ENCODE measurements at places on chromosomes 7 and 10.

DNA sequence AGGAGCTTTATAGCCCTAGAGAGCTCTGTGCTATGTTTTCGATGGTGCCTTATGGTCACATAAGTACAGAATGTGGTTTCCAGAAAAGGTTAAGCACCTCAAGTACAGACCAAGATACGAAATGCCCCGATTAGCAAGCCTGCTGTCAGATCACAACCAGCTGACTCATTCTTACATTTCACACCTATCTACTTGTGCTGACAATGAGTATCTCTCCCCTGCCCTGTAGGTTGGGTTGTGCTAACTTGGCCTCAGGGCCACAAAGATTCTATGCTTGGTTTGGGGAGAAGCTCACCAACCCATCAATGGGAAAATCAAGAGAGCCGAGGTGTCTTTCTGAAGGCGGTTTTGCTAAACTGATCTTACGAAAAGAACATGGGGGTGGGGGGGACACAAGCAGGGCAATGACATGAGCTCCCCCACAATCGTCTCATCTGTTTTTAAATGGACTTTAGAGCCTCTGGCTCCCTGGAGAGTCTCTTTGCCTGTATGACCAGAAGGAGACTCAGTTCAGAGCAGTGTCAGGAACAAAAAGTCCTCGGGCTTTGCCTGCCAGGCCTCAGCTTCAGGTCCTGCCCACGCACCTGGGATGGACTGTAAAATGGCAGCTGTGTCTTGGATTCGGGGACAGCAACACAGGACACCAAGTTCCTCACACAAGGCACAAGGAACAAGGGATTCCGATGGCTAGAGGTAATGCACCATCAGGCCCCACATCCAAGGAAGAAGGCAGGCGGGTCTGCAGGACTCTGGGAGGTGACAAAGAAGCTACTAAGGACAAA, 55.1 kb downstream of the FAM53B start:
- no peak for DNase-seq

- DNase-seq = no peak
Observed at GRCh38 chr10:71216363-71216695, 4.0 kb downstream of the UNC5B start.

DNA sequence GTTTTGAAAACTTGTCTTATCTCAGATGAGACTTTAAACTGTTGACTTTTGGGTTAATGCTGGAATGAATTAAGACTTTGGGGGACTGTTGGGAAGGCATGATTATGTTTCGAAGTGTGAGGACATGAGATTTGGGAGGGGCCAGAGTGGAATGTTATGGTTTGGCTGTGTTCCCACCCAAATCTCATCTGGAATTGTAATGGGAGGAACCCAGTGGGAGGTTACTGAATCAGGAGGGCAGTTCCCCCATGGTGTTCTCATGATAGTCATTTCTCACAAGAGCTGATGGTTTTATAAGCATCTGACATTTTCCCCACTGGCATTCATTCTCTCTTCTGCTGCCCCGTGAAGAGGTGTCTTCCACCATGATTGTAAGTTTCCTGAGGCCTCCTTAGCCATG, 13.8 kb upstream of the POT1 start:
- DNase-seq = peak; percentile 15

DNA sequence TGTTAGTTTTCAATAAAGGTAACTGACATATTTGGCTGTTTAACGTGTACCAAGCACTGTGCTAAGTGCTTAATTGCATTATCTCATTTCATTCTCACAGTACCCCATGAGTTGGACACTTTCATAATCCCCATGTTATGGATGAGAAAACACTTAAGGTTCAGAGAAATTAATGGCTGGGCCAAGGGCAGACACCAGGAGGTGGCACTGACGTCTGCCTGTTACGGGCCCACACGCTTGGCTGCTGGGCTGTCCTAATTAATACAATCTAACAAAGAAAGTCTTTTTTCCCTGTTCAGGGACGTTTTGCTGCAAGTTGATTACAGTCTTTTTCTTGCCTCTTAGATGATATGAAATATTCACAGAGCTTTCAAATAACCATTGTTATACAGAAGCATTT, 16.1 kb downstream of the DYDC2 start:
- no peak for DNase-seq

DNA sequence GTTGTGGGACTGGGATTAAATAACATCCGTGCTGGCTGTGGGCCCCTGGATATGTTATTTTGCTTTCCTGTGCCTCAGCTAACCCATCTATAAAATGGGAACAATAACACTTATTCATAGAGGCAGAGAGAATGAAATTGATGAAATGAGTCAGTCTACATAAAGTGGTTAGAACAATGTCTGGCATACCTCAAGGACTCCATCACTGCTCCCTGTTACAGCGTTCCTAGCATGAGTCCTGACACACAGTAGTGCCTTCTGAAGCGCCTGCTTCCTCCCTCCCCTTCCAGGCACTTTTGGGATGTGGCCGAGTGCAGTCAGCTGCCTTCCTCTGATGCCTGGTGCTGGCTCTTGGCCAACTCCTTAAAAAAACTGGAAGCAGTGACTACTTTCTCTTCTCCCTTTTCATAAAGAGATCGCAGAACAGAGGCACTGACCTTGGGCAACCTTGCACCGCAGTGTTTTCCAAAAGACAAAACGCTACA, 108.4 kb upstream of the ZMIZ1 start:
- DNase-seq = peak; percentile 91

GRCh38 chr7:31695859-31696614, 9.0 kb downstream of the PPP1R17 start:
- no peak for DNase-seq

DNA sequence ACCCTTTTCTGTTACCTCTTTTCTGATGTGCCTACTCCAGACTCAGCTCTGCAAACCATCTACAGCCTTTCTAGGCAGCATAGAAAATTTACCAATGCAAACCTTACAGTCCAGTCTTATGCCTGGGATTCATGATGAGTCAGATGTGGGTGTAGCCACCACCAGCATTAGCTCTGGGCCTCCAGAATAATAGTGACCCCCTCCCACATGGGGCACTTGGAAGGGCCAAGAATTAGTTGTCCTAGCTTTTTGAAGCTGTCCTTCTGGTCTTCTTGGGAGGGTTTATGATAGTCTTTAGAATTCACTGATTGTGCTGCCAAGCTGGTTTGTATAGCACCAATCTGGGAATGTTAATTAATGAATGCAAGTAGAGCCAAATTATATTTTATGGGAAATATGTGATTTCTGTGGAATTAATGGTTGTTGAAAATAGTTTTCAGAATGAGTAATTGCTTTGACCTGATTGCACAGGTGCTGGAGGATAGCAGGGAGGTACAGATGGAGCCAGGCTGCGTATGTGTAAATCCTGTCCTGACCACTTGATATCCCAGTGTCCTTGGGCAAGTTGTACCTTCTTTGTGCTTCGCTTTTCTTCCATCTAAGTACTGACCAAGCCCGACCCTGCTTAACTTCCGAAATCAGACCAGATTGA, 94.8 kb downstream of the CPED1 start:
- peak; percentile 82 for DNase-seq

DNA sequence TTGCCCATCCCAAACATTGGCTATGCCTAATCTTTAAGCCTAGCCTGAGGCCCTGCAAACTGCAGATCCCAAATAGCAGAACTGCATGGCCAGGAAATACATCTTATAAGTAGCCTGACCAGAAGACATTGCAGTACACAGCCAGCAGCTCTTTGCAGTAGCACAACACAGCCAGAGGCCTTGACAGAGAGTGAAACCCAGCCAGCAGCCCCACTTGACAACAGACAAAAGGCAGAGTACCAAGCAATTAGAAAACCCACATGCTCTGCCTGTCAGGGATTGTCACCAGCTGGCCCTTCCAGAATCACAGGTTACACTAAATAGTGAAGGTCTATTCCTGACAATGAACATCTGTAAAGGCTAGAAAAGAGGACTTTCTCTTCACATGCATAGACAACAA, 242.8 kb upstream of the TMEM72 start:
- no peak for DNase-seq

GRCh38 chr7:135980665-135981180, 3.6 kb upstream of the MTPN start:
- peak; percentile 68 for DNase-seq

GRCh38 chr10:3169271-3169670, 3.3 kb downstream of the PITRM1 start:
- no peak for DNase-seq

DNA sequence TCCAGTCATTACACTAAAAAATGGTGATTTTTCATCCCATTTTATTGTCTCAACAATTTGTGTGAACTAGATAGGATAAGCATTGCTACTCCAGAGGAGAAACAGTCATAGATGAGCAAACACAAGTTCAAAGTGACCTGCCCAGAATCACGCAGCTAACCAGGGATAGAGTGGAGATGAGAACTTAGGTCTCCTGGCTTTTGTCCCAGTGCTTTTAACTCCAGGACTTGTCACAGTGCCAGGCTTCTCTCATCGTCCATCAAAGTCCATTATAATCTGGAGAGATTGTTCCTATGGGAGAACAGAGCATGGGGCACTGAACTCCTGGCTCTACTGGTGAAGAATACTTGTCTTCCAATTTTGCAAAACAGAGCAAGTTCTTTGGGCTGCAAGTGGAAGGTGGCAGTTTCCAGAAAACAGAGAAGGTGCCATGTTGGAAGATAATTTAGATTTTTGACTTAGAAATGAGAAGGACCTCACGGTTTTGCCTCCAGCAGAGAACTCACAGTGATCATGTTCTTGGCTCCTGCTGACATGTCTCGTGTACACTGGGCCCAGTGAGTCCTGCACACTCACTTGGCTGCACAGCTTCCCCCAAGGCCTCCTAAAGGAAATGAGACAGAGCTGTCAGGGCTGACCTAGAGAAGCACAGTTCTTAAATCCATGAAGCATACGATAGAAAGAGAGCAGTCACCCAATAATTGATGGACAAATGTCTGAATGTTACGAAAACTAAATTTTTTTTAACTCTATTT, 322.9 kb upstream of the NRP1 start:
- DNase-seq = no peak

DNA sequence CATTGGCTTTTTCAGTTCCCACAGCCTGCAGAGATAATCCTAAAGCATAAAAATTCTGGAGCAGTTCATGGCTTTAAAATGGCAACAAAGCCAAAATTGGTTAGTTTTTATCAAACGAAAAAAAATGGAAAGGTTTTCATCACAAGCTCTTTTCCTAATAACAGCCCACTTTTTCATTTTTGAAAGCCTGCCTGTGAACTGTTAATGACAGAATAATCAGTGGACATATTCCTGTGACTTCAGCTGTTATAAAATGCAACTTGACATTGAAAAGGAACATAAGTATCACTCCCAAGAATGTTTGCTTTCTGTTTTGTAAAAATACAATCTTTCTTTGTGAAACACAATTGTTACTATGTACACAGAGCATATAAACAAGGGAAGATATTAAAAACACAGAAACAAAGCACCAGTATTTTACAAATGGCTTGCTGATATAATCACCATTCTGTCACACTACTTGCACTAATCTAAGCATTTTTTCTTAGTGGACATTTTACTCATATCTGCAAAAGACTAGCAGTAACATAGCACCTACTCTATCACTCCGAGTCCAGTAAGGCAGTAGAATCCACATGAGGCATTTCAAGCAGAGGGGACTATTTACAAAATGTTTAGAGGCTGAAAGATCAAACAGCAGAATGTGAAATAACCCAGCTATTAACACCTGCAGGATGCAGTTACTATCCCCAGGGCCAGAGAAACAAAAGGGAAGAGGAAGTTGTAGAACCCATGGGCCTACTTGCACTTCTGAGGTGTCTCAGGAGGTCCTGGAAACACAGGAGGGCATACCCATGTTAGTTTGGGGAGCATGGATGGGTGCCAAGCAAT, 26.4 kb downstream of the MACC1 start:
- DNase-seq = no peak

- peak; percentile 85 for DNase-seq
Observed at GRCh38 chr10:62597226-62597625, 207.3 kb upstream of the ADO start.

Measured in fibroblast of skin of back (primary cell).